ENCODE measurements at places on chromosomes 3 and 15.

DNA sequence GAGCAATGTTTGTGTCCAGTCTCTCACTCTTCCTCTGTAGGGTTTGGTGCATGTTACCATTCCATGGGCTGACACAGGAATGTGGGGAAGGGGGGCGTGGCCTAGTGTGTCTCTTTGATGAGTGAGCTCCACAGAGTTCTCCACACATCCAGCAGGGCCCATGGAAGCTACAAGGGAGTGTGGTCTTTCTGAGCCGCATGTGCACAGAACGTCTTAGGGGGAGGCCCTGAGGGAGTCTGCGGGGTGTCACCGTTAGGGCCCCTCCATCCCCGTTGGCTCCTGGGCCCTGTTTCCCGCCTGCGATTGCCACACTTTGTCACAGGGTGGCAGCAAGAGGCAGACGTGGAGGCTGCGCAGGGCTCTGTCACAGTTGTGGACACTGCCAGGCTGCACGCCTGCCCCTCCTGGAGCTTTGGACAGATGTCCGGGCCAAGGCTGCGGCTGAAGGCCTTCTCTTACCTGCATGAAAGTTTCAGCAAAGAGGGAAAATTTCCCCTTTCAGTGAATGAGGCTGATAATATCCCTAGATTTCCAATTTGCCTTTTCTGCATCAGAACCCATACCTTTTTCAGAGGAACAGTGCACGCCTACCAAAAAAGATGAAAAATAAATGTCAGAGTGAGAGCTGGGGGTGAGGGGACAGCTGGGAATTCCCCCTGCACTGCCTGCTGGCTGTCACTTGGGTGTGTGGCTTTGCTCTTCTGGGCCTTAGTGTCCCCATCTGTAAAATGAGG lies 24.3 kb downstream of the CACNA2D3 start:
- DNase-seq, result peak; percentile 4
- H3K36me3 ChIP-seq, result no peaks in the 10 kb centered on the region
- H3K27ac ChIP-seq, result no peak overlapping the region
- no peaks in the 10 kb centered on the region for H3K4me1 ChIP-seq

DNA sequence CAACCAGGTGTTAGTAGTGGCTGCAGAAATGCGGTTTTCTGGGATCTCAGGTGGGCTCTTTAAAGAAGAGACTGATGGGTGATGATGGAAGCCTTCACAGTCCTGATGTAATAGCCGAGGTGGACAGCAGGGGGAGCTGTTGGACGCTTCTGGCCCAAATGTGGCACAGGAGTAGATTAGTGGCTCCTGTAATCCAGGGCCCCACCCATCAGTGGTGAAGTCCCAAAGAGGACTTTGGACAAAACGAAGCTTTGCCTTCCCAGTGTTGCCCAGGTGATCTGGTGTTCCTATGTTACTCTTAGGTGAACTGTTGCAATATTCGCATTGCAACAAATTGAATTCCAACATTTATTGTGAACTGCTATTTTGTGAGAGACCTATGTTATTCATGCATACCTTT lies 31.8 kb upstream of the MYZAP start:
- no peak overlapping the region for H3K27ac ChIP-seq
- peak; percentile 47 for DNase-seq
- peaks cover 17% of the 10 kb centered on the region for H3K4me1 ChIP-seq
- H3K27me3 ChIP-seq, result no peaks in the 10 kb centered on the region
- no peaks in the 10 kb centered on the region for H3K36me3 ChIP-seq
- no peak overlapping the region for H3K4me3 ChIP-seq

GRCh38 chr3:27095553-27096222 lies 273.5 kb downstream of the NEK10 start:
- H3K36me3 ChIP-seq, result no peaks in the 10 kb centered on the region
- DNase-seq, result no peak
- H3K4me3 ChIP-seq, result no peak overlapping the region
- H3K27ac ChIP-seq, result no peak overlapping the region
- H3K27me3 ChIP-seq, result peaks cover 5% of the 10 kb centered on the region
- H3K4me1 ChIP-seq, result no peaks in the 10 kb centered on the region

GRCh38 chr3:182527745-182528144 lies 265.6 kb upstream of the ATP11B start:
- no peak for DNase-seq
- no peaks in the 10 kb centered on the region for H3K4me1 ChIP-seq
- H3K27me3 ChIP-seq, result no peaks in the 10 kb centered on the region
- no peak overlapping the region for H3K4me3 ChIP-seq
- no peaks in the 10 kb centered on the region for H3K36me3 ChIP-seq

- no peaks in the 10 kb centered on the region for H3K4me1 ChIP-seq
- no peak overlapping the region for H3K4me3 ChIP-seq
- H3K36me3 ChIP-seq, result no peaks in the 10 kb centered on the region
- H3K27ac ChIP-seq, result no peak overlapping the region
- no peak for DNase-seq
Measured at GRCh38 chr3:188489639-188490405, 335.9 kb downstream of the LPP start.

DNA sequence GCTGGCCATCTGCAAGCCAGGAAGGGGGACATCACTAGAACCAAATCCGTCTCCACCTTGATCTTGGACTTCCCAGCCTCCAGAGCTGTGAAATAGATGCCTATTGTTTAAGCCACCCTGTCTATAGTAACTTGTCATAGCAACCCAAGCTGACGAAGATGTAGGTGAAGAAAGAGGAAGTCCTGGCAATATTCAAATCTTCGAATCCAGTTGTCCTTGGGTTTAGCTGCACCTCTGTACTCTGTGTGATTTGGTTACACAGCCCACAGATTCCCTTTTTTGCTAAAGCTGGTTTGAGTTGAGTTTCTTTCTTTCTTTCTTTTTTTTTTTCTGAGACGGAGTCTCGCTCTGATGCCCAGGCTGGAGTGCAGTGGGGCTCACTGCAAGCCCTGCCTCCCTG lies 68.0 kb upstream of the XCR1 start:
- no peak overlapping the region for H3K27ac ChIP-seq
- peaks cover 2% of the 10 kb centered on the region for H3K4me1 ChIP-seq
- no peaks in the 10 kb centered on the region for H3K27me3 ChIP-seq
- no peak overlapping the region for H3K4me3 ChIP-seq

GRCh38 chr3:122923611-122924010 lies 104.0 kb downstream of the SEMA5B start:
- H3K27me3 ChIP-seq, result 0 out of 2 replicates have a peak, but pooled peaks cover 3% of the 10 kb centered on the region
- no peak overlapping the region for H3K27ac ChIP-seq
- no peaks in the 10 kb centered on the region for H3K4me1 ChIP-seq
- H3K36me3 ChIP-seq, result no peaks in the 10 kb centered on the region

DNA sequence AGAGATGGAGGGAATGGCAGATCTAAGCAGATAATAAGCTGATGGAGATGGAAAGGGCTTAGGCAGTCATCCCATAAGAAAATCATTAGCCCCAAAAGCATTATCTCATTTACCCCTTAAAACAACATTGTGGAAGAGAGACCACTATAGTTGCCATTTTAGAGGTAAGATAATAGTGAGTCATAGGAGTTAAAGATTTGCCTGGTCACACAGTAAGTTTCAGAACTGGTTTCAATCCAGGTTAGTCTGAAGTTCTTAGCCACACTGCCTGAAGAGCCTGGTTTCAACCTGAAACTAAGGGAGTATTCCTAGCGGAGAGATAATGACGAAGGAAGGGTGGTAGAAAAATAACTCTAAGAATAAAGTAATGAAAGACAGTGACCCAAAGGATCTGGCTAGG lies 13.0 kb upstream of the UBR1 start:
- H3K4me3 ChIP-seq, result no peak overlapping the region
- no peaks in the 10 kb centered on the region for H3K36me3 ChIP-seq
- peaks cover 8% of the 10 kb centered on the region for H3K4me1 ChIP-seq
- H3K27me3 ChIP-seq, result no peaks in the 10 kb centered on the region
- DNase-seq, result no peak

- no peak for DNase-seq
- no peak overlapping the region for H3K4me3 ChIP-seq
- H3K4me1 ChIP-seq, result peaks cover 18% of the 10 kb centered on the region
- no peak overlapping the region for H3K27ac ChIP-seq
- no peaks in the 10 kb centered on the region for H3K36me3 ChIP-seq
Measured at GRCh38 chr15:100108846-100109245, 232.9 kb downstream of the ADAMTS17 start.

DNA sequence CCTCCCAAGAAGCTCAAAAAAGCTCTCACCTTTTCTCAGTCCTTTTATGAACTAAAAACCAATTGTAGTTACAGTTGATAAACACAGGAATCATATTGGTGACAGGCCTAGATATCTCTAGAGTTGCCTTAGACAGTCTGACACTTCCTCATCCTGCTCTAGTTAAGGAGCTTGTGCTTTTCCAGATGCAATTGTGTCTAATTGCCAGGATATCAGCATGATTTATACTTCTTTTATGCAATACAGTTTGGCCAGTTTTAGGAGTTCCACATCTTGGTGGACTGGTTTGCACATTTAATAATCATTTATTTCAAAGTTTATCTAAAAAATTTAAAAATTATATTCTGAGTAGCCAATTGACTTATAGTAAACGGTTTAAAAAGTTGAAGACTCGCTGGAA lies 95.7 kb downstream of the DUT start:
- no peaks in the 10 kb centered on the region for H3K36me3 ChIP-seq
- H3K4me1 ChIP-seq, result peaks cover 44% of the 10 kb centered on the region
- DNase-seq, result no peak
- no peak overlapping the region for H3K27ac ChIP-seq
- no peaks in the 10 kb centered on the region for H3K27me3 ChIP-seq

DNA sequence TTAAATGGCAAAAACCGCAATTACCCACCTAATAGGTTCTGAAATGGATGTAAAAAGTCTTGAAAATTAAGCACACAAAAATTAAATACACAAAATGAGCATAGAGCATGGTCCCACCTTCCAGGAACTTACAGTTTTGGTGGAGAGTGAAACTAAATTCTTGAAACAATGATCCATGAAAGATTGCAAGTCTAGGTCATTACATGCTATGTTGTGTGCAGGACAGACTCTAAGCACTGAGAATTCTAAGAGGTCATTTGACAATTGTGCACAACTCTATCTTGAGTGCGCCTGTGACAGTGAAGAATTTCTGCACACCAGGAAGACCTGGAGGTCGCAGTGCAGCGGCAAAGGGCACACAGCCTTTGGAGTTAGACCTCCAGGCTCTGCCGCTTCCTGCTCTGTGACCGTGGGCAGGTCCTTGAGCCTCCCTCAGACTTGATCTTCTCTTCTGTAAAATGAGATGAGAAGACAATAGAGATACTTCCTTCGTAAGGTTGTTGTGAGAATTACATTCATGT lies 153.3 kb upstream of the TPM1 start:
- no peak overlapping the region for H3K4me3 ChIP-seq
- H3K36me3 ChIP-seq, result no peaks in the 10 kb centered on the region
- no peaks in the 10 kb centered on the region for H3K27me3 ChIP-seq
- H3K27ac ChIP-seq, result no peak overlapping the region
- DNase-seq, result no peak

- no peak for DNase-seq
- H3K27ac ChIP-seq, result peak overlapping the region; percentile 79
- H3K4me1 ChIP-seq, result peaks cover 44% of the 10 kb centered on the region
- H3K4me3 ChIP-seq, result peak overlapping the region; percentile 97
- peaks cover 3% of the 10 kb centered on the region for H3K36me3 ChIP-seq
Measured at GRCh38 chr15:40253167-40253790, 14.4 kb downstream of the PAK6 start.

GRCh38 chr15:60762638-60763037 lies 283.7 kb upstream of the ICE2 start:
- H3K4me1 ChIP-seq, result no peaks in the 10 kb centered on the region
- no peak overlapping the region for H3K4me3 ChIP-seq
- H3K27me3 ChIP-seq, result peaks cover 65% of the 10 kb centered on the region
- DNase-seq, result no peak
- H3K27ac ChIP-seq, result no peak overlapping the region

DNA sequence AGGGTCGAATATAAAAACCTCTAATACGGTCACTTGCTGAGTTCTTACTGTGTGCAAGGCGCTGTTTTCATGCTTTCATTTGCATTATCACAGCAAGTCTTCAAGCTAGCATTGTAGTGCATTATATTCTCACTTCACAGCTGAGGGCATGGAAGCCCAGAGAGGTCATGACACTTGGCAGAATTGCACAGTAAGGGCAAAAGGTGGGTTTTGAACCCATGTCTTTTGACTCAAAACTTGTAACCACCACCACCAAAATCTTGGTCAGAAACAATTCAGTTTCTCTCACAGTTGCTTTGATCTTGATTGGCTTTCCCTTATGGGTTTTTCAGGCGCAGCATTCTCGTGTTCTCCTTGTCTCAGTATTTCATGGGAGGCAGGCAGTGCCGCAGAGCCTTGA lies 371.1 kb downstream of the PTPRG start:
- H3K36me3 ChIP-seq, result no peaks in the 10 kb centered on the region
- DNase-seq, result no peak
- H3K4me1 ChIP-seq, result peaks cover 4% of the 10 kb centered on the region
- H3K27ac ChIP-seq, result no peak overlapping the region

- peaks cover 5% of the 10 kb centered on the region for H3K4me1 ChIP-seq
- no peaks in the 10 kb centered on the region for H3K27me3 ChIP-seq
- DNase-seq, result no peak
- 0 out of 2 replicates have a peak, but pooled peaks cover 3% of the 10 kb centered on the region for H3K36me3 ChIP-seq
- H3K4me3 ChIP-seq, result no peak overlapping the region
Measured at GRCh38 chr3:156792945-156793344, 33.2 kb upstream of the LEKR1 start.

- DNase-seq, result no peak
- peak overlapping the region; percentile 8 for H3K4me3 ChIP-seq
- H3K36me3 ChIP-seq, result no peaks in the 10 kb centered on the region
- no peaks in the 10 kb centered on the region for H3K27me3 ChIP-seq
- H3K4me1 ChIP-seq, result peaks cover 71% of the 10 kb centered on the region
Measured at GRCh38 chr3:127816783-127817405, 5.4 kb downstream of the MGLL start.

DNA sequence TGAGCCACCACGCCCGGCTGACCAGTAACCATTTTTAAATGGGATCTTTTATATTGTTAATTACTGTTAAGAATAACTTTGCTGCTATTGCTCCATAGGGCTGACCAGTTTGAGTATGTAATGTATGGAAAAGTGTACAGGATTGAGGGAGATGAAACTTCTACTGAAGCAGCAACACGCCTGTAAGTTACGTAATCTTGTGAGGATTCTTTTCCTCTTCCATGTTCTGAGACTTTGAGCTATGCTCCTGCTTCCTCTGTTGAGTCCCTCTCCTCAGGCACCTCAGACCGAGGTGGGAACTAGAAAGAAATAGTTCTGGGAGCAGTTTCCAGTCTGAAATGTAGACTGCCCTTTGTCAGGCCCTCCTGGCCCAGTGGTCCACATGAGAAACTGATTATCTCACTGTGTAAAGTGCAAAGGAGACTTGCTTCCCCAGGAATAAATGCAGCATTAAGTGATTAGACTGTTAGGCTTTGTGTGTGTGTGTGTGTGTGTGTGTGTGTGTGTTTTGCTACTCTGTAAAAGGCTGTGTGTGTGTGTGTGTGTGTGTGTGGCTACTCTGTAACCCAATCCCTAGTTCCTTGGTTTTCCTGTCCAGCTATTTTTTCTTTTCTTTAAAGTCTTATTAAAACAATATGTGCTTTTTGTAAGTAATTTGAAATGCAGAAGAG lies 5.2 kb downstream of the POLR2H start:
- peaks cover 29% of the 10 kb centered on the region for H3K36me3 ChIP-seq
- H3K27ac ChIP-seq, result no peak overlapping the region
- H3K4me1 ChIP-seq, result peaks cover 20% of the 10 kb centered on the region
- no peaks in the 10 kb centered on the region for H3K27me3 ChIP-seq

- H3K4me3 ChIP-seq, result no peak overlapping the region
- no peak for DNase-seq
- H3K36me3 ChIP-seq, result no peaks in the 10 kb centered on the region
- no peak overlapping the region for H3K27ac ChIP-seq
- H3K4me1 ChIP-seq, result peaks cover 1% of the 10 kb centered on the region
- H3K27me3 ChIP-seq, result no peaks in the 10 kb centered on the region
Measured at GRCh38 chr3:58266577-58266976, 29.0 kb downstream of the ABHD6 start.

Measured in HCT116 (cell line).